PC-9 (cell line): ENCODE measurements at places on chromosomes 11 and 22. TPM values are rescaled to one million over a fixed set of nuclear protein-coding genes. Genes with fewer than 3 reads are reported as not detected.

DNA sequence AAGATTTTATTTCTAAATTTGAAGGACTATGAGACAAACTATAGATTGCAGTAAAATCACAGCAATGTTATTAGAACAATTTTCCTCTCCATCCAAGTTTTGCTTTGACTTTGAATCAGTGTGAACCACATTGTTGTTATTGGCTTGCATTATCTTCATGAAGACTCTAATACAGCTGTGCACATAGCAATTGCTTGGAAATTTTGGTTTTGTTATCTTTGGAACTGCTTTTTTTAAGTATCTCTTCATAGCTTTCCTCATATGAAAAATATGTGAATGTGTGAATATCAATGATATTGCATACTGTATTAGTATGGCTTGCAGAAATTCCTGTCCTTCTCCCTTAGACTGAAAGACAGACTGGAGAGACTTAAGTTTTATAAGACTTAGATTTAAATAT lies 666.6 kb downstream of the LUZP2 start:
- DNase-seq, result no peak

- no peak for DNase-seq
Observed at GRCh38 chr11:10026514-10026913, 267.5 kb downstream of the SBF2 start.

- no peak for DNase-seq
Observed at GRCh38 chr11:12235947-12236743, 125.8 kb downstream of the MICAL2 start.

Gene TRPC6
- total RNA-seq, result not detected in 2 replicates

DNA sequence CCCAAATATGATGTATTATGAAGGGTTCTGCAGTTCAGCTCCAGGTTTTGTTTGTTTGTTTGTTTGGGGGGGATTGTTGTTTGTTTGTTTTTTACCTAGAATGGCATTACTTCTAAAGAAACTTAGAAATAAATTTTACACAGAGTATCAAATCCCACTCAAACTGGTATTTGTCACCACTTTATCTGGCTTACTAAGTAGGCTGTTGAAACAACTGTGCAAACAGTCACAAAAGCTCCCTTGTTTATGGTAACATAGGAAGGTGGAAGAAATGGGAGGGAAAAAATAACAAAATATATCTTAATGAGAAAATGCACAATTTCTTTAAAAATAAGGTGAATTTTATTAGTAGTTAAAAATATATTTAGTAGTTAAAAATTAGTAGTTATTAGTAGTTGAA lies 108.3 kb upstream of the ANO5 start:
- no peak for DNase-seq

DNA sequence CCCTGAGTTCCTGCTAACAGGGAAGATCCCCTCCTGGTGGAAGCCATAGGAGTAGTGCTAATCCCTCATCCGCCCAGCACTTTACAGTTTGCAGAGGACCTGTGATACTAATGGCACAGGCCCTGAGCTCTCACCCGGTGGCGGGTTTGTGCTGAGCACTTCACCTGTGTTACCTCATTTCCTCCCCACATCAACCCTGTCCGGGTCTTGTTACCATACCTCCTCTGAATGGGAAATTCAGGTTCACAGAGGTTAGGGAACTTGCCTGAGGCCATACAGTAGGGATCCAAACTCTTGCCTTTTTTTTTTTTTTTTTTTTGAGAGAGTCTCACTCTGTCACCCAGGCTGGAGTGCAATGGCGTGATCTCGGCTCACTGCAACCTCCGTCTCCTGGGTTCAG lies 25.2 kb downstream of the CAPN1 start:
- peak; percentile 90 for DNase-seq

DNA sequence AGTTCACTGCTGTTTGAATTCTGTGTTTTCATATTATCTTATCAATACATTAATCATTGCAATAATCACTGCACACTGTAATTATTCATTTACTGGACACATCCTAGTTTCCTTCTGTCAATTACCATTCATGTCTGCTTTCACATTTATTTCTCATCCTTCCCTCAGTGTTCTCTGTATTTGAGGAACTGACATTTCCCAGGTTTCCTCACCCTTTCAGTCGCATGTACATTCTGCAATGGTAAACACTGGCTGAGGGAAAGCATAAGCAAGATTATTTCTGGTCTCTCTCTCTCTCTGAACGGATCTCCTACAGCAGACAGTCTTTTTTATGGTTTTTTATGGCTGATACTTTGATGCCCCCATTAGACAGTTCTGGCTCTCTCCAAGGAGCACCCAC lies 4.2 kb upstream of the HBD start:
- no peak for DNase-seq

Gene SCGB1C1
- total RNA-seq, result not detected in 2 replicates

Gene LYVE1
- not detected in 2 replicates for total RNA-seq

GRCh38 chr11:127182586-127183203 lies 182.1 kb upstream of the KIRREL3 start:
- no peak for DNase-seq

Gene SREBF2
- total RNA-seq, result 163 and 196 TPM in 2 replicates
